T1000 (cell line): ENCODE measurements at places on chromosomes 3 and 15.

- no peak for DNase-seq
Observed at GRCh38 chr3:123218990-123219389, 17.2 kb downstream of the SEC22A start.

DNA sequence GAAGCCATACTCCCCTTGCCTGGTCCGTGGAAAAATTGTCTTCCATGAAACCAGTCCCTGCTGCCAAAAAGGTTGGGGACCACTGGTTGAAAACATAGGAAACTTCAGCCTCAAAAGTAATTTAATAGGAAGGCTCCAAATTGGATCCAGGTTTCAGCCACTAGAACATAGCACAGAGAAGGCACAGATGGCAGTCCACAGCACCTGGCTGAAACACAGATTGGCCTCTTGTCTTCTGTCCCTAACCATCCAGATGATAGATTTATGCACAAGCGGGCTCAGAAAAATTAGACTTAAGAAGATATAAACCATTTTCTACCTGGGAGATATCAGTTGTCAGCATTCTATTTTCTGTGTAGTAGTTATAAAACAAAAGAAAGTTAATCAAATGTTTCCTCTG, 397.1 kb downstream of the CNTN4 start:
- no peak for DNase-seq

DNA sequence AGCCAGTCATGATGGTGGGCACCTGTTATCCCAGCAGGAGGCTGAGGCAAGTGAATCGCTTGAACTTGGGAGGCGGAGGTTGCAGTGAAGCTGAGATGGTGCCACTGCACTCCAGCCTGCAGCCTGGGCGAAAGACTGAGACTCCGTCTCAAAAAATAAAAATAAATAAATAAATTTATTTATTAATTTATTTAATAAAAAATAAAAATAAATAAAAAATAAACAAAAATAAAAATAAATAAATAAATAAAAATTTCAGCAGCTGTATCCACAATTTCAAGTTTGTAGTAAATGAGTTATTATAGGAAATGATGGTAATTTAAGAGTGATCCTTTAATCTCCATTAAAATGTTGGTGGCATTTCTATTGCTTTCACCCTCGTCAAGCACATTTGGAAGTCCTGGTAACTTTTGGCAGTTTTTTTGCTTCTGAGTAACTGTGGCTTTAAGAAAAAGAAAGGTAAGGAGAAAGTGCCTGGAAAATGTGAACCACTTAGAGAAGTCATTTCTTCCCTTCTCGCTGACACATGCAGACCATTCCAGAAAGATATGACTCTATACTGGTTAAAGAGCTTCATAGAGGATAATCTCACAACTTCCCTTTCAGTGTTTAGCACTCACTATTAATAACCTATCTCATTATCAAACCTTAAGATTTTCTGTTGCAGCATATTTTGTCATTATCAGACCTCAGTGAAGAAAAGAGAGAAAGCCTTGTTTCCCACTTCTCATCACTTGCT, 296.6 kb downstream of the TIGIT start:
- no peak for DNase-seq

DNA sequence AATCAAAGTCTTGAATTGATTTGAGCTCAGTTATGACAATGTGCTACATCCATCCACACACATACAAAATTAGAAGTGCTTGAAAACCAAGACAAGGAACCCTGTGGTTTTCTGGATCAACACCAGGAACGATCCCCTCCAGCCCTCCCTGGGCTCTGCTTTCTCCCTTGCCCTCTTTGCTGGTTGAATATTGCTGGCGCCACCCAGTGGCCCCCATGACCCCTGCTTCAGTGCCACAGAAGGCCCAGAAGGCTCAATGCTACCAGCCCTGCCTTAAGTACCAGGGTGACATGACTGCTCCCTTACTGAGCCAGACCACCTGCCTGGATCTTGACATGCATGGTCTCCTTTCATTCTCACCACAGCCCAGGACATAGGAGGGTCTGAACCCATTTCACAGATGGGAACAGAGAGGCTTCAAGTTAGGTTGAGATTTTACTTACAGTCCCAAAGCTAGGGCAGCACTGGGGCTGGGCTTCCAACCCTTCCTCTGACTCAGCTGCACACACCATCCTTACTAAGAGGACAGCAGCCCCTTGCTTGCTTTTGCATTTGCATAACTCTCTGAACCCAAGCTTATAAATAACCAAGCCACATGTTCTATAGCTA, 15.0 kb downstream of the IL12A start:
- no peak for DNase-seq

DNA sequence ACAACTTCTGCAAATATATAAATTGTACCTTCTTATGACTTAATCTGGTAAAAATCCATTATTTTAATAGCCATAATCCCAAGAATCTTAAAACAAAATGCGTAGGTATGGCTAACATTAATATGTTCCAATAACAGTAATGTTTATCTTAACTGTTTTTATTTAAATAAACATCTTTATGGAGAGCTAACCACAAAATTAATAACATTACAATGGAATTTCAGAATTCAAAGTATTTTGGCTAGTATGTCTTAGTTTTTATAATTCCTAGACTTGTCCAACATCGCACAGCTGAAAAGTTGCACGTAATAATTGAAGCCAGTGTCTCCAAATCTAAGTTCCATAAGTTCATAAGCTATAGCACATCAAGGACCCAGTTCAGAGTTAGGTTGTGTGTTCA, 47.6 kb downstream of the ANKRD28 start:
- DNase-seq, result no peak

GRCh38 chr3:184474897-184475296, 86.7 kb upstream of the EPHB3 start:
- DNase-seq, result no peak

DNA sequence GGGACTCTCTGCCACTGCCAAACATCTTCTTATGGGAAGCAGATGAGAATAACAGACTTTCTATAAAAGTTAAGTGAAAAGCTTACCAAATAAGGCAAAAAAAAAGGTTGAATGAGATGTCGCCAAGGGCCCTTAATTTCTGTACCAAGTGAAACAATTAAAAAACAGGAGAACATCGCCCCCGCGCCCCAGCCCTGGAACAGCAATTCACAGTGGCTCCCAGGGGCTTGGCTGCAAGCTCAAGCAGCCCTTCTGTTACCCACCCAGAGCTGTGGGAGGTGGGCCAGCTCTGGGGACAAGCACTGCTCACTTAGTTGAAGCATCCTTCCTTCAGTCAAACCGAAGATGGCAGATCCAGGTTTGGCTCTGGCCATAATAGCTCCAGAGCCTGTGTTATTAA, 208.0 kb downstream of the ERC2 start:
- no peak for DNase-seq

GRCh38 chr3:196686436-196686835, 25.6 kb downstream of the CEP19 start:
- DNase-seq, result no peak

- no peak for DNase-seq
Observed at GRCh38 chr3:143837076-143837475, 11.2 kb downstream of the SLC9A9 start.

DNA sequence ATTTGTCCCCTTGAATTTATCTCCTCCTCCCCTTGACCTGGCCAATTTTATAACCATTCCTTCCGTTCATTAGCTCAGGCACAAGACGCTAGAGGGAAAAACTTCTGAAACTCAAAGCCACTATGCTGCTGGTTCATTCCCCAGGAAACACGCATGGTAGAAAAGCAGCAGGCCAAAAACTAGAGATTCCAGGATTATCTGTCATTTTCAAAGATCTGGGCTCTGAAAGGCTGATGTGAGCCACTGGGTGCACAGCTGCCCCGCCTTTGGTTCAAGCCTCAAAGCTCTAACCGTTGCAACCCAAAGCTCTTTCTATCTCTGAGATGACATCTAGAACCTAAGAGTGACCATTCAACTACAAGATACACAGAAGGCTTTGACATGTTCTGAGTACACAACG, 6.1 kb downstream of the ANP32A start:
- DNase-seq, result no peak
